ENCODE measurements at places on chromosomes 7 and 10.

- no peak for DNase-seq
Measured at GRCh38 chr10:28849821-28850220, 172.5 kb downstream of the BAMBI start.

- no peak for DNase-seq
Measured at GRCh38 chr7:69309601-69310000, 288.7 kb upstream of the AUTS2 start.

DNA sequence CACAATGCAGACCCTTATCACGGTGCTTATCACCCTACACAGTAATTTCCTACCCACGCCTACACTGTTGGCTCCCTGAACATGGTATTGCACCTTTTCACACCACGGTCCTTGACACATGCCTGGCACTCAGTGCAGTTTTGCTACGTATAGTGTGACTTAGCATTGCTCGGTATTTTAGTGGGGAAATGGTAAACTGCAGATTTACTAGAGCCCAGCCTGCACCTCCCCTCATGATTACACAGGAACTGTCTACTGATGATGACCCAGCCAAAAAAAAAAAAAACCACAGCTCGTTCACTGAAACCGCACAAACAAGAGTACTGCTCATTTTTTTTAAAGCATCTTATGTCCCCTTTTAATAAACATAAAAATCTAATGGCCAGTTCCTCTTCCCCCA, 124.2 kb upstream of the ZNF746 start:
- peak; percentile 72 for DNase-seq

GRCh38 chr10:94172332-94172731, 178.6 kb downstream of the PLCE1 start:
- DNase-seq, result no peak

DNA sequence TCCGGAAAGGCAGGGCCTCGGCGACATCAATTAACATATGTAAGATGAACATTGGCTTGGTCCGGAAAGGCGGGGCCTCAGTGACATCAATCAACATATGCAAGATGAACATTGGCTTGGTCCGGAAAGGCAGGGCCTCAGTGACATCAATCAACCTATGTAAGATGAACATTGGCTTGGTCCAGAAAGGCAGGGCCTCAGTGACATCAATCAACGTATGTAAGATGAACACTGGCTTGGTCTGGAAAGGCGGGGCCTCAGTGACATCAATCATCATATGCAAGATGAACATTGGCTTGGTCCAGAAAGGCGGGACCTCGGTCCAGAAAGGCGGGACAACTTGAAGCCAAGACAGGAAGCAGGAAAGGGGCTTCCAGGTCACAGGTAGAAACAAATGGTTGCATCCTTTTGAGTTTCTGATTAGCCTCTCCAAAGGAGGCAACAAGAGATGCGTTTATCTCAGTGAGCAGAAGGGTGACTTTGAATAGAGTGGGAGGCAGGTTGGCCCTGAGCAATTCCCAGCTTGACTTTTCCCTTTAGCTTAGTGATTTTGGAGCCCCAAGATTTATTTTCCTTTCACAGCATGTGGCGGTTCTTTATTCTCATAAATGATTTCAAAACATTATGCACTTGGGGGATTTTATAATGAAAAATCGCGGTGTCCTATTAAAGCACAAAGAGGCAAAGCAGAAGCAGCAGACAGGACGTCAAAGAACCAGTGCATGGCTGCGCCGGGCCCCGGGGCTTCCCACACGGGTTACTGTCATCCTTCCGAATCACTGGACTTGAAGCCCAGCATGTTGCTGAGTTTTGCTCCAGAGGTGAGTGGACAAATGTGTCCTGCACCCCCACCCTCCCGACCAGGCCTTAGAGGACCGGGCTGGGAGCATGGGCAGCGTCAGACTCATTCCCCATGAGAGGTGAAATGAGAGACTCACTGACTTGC, 43.1 kb upstream of the EN2 start:
- no peak for DNase-seq
